ENCODE measurements at places on chromosomes 2 and 18.

GRCh38 chr2:158477202-158477601 lies 20.4 kb downstream of the PKP4 start:
- DNase-seq = no peak

DNA sequence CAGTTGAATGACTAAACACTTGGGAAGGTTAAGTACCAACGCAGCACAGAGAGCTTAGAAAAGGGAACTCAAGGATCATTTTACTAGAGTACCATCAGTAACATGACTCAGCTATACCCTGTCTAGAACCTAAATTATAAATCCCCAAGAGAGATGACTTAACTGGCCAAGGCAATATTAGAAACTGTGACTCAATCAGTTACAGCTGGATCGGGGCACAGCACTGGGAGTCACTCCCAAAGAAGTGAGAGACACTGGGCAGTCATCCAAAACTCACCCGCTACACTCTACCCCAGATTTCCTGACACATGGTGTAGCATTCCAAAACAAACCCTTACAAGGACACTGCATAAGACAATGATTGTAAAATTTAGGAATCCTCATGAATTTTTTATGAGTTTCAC lies 17.7 kb downstream of the IWS1 start:
- DNase-seq = no peak

GRCh38 chr18:34773961-34774766 lies 64.1 kb downstream of the DTNA start:
- DNase-seq = no peak

- DNase-seq = no peak
These were observed 296.2 kb upstream of the NRP2 start for GRCh38 chr2:205386109-205386508.

- no peak for DNase-seq
These were observed 192.5 kb downstream of the SMAD2 start for GRCh38 chr18:47737956-47738355.

- DNase-seq = no peak
These were observed 80.6 kb downstream of the GFPT1 start for GRCh38 chr2:69306393-69306821.

DNA sequence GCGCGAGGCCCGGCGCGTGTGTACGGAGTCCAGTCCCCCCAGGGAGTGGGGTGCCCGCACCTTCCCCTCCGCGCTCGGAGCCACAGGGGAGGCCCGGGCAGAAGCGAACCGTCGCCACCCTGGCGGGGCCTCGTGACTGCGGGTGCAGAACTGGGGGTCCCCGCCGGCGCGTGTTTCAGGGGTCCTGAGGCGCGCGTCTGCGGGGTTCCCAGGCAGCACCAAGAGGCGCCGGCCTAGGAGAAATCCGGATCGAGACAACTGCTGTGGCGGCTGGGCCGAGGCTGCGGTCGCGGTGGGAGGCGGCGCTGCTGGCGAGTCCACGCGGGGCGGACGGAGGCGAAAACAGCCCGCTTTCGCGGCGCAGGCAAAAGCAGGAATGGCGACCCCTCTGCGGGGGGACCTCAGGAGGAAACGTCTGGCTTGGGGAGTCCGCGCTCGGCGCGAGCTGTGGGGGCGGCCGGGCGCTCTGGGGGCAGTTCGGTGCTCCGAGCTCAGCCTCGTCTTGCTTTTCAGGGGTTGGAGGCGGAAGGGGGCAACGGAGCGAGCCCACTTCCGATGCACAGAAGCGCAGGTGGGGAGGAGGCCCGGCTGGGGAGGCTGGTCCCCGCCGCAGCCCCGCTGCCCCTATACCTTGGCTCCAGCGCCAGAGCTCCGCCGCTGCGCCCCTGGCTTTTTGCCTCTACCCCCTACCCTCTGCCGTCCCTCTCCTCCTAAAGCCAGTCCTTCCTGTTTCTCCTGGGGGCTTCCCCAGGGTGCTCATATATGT lies 81.5 kb upstream of the LDLRAD4 start:
- no peak for DNase-seq

- DNase-seq = no peak
These were observed 11.0 kb upstream of the EPG5 start for GRCh38 chr18:45978084-45978483.

- DNase-seq = no peak
These were observed 218.1 kb downstream of the TWIST2 start for GRCh38 chr2:239065962-239066361.

GRCh38 chr2:200845669-200846325 lies 18.7 kb downstream of the CLK1 start:
- no peak for DNase-seq

DNA sequence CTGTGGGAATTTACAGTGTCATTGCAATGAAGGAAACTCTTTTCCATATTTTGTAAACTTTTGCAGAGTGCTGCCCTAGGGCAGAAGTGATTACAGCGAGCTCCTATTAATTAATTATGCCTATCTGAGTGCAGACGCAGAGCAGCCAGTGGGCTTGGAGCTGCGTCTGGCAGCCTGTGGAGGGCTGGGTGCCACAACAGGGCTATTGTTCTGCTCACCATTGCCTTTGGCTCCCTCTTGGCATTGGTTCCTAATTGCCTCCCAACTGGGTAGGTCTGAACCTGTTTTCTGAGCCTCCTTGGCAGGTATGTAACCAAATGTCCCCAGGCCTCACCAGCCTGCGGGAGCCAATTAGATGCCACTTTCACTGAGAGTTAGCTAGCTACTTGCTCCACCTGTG lies 25.6 kb upstream of the ITGB6 start:
- DNase-seq = no peak

DNA sequence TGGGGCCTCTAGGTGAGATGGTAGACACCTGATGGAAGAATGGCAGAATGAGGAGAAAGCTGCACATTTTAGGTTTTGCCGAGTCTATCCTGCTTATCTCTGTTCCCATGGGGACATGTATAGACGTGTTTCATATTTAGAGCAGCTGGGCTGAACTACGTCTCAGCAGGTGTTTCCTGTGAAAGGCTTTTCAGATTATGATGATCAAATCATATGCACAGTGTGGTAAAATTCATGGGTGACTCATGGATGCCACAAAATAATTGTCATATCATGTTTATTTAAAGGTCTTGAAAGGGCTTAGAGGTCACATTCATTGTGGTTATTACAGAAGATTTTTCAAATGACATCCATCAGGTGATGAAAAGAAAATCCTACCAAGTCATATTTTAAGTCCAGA lies 90.5 kb downstream of the ICOS start:
- no peak for DNase-seq

DNA sequence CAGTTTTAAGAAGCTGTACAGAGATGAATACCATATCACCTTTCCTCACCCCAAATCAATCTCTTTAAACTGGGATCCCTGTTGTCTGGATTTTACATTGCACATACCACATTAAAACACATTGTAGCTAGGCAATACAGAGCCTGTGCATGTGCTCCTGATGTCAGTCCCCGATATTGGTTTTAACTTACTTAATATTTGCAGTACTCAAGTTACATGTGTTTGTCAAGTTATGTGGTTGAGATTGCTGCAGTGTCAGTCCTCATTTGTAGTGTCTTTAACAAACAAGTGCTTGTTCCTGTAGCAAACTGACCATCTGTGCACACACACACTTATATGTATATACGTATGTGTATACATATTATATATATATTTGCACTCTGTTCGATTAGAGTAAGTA lies 10.4 kb upstream of the UBE2E3 start:
- DNase-seq = no peak

DNA sequence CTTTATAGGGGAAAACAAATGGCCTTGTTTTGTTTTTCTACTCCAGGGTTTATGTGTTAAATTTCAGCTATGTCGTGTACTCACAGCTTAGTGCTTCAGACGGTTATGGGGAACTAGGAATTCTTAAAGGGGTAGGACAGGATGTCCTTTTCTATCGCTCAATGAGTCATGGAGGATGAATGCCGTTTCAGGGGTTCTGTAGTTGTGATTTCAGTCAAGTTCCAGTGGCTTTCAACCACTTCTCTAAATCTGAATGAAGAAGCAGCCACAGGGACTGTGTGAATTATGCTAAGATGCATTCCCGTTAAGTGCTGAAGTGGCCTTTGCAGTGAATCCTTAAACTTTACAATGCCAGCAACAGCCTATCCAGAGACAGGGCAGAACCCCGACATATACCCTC lies 1231.7 kb upstream of the ZEB2 start:
- DNase-seq = no peak

DNA sequence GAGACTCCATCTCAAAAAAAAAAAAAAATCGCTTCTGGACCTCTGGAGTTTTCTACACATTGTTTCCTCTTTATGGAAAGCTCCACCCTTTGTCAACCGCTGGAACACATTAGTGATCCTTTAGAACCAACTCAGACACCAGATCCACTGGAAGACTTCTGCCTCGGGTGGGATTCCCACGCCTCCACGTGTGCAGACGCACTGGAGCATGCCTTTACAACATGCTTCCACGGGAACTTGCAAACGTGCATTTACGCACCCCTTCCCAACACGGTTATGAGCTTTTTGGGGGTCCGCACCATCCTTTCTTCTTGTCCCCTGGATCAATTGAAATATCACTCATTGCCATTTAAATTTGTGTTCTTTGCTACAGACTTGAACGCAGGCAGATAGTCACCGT lies 5.1 kb downstream of the CYS1 start:
- no peak for DNase-seq

DNA sequence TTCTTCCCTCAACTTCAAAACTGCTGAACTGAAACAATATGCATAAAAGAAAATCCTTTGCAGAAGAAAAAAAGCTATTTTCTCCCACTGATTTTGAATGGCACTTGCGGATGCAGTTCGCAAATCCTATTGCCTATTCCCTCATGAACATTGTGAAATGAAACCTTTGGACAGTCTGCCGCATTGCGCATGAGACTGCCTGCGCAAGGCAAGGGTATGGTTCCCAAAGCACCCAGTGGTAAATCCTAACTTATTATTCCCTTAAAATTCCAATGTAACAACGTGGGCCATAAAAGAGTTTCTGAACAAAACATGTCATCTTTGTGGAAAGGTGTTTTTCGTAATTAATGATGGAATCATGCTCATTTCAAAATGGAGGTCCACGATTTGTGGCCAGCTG lies 8.4 kb downstream of the HOXD8 start:
- DNase-seq = no peak

- DNase-seq = no peak
These were observed 1.3 kb downstream of the PTMA start for GRCh38 chr2:231709636-231709980.

DNA sequence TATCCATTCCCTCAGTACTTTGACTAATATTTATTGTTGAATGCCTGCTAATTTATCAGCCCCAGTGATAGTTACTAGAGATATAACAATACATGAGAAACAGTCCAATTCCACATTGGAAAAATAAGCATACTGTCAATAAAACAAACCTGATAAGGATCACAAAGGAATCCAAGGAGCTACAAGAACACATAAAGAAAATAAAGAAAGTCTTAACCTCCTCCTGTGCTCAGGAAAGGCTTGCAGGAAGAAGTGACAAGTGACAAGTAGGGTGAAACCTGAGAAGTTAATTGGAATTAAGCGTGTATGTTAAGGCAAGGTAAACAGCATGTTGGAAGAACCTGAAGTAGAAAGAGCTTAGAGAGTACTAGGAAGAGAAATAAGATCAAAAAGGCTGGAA lies 20.3 kb upstream of the ASNSD1 start:
- no peak for DNase-seq

DNA sequence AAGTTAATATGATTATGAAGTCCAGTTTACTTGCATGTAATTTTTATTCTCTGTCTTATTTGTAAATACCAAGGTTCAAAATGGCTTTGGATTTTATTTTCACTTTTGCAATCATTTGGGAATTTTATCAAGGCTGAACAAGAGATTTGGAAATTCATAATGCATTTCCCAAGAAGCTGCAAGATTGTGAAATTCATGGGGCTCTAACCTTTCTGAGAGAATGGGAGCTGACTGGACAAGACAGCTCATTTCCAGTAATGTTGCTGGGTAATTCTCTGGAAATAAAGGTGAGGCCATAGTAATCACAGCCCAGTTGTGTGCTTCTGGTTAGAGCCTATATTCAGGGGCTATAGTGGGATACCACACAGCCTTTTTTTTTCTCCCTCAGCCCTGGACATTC lies 21.5 kb upstream of the NABP1 start:
- DNase-seq = no peak

GRCh38 chr2:216918088-216918680 lies 58.3 kb upstream of the TNP1 start:
- DNase-seq = no peak

GRCh38 chr18:13611142-13611600 lies 115.2 kb downstream of the FAM210A start:
- no peak for DNase-seq

- DNase-seq = no peak
These were observed 190.7 kb downstream of the DLGAP1 start for GRCh38 chr18:4264347-4264791.

- no peak for DNase-seq
These were observed 55.4 kb upstream of the CD28 start for GRCh38 chr2:203650860-203651613.
